Activated T-helper 1 cell treated with anti-CD3 and anti-CD28 coated beads, Interleukin-2, amount 50 U/mL, for 16 hours (primary cell): ENCODE measurements at places on chromosomes 5 and 9.

GRCh38 chr9:85610074-85610860, 131.5 kb downstream of the AGTPBP1 start:
- no peak for DNase-seq

GRCh38 chr5:61683926-61684325, 351.9 kb downstream of the ZSWIM6 start:
- DNase-seq, result no peak

GRCh38 chr9:18618862-18619261, 144.9 kb downstream of the ADAMTSL1 start:
- no peak for DNase-seq

- no peak for DNase-seq
Observed at GRCh38 chr9:135506327-135507103, 6.0 kb downstream of the MRPS2 start.

- no peak for DNase-seq
Observed at GRCh38 chr9:89044881-89045280, 53.6 kb downstream of the S1PR3 start.

DNA sequence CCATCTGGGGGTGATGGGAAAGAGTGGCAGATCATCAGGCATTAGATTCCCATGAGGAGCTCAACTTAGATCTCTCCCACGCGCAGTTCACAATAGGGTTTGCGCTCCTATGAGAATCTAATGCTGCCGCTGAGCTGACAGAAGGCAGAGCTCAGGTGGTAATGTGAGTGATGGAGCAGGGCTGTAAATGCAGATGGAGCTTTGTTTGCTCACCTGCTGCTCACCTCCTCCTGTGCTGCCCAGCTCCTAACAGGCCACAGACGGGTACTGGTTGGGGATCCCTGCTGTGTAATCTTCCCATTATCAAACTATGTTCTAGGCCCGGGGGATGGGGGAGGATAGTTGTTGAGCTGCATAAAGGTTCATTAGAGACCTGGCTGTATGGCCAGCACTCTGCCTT, 58.4 kb downstream of the UGCG start:
- DNase-seq, result no peak

GRCh38 chr5:10250806-10251276, 761 bp downstream of the CCT5 start:
- DNase-seq, result no peak

DNA sequence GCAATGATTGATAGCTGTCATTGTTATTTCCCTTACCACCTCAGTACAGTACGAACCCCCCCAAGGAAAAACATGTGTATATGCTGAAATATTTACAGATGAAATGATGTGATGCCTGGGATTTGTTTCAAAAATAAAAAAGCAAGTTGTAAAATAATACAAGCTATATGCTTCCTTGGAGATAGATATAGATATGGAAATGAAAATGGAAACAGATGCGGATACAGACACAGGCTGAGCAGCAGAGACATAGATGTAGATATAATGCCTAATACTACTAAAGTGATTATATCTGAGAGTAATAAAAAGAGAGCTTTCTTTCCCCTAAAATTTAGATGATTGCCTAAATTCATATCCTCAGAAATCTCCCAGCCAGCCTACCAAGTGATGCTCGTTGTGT, 127.5 kb upstream of the TNPO1 start:
- no peak for DNase-seq

- no peak for DNase-seq
Observed at GRCh38 chr5:105735704-105736103, 1935.0 kb downstream of the EFNA5 start.

DNA sequence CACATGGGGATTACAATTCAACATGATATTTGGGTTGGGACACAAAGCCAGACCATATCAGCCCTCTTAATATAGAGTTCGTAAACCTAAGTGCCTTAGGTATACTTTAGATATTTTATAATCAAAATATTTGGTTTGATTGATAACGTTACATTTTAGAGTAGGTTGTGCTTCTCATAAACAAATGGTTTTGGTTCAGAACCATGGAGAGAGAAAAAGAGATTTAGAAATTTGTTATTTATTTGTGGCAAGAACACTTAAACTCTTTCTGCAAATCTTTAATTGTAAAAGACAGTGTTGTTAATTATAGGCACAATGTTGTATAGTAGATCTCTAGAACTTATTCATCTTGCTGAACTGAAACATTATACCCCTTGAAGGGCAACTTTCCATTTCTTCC, 298.8 kb downstream of the TENT4A start:
- no peak for DNase-seq

GRCh38 chr5:92580814-92581213, 1000.2 kb downstream of the NR2F1-AS1 start:
- DNase-seq, result no peak

GRCh38 chr5:167525004-167525403, 766.4 kb upstream of the WWC1 start:
- DNase-seq, result no peak

DNA sequence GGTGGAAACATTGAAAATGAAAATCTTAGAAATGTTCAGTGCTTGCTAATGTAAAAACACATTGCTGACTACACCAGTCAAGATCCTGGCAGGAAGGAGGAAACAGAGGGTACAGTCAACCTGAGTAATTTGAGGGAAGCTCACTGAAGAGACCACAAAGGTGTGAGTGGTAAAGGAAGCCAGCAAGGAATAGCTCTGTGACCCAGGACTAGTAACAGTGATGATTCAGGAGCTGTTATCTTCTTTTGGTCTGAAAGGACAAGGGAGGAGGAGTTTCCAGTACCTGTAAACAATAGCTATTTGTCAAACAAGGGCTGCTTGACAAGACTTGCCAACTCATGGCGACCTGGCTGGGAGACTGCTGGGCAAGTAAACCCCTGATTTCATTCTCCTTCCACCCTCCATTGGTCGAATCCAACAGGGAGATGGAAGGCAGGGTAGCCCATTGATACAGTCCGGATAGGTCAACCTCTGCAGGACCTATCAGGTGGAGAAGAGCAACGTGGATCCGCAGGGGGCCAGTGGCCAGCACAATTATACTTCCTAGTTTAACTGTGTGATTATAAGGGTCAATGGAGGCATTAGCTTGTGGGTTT, 68.1 kb downstream of the MAMDC2 start:
- no peak for DNase-seq

- DNase-seq, result no peak
Observed at GRCh38 chr5:123134653-123135181, 45.7 kb downstream of the PRDM6 start.

- DNase-seq, result no peak
Observed at GRCh38 chr5:96896806-96897205, 20.5 kb downstream of the ERAP2 start.

GRCh38 chr5:123455095-123455494, 31.9 kb upstream of the CEP120 start:
- no peak for DNase-seq

DNA sequence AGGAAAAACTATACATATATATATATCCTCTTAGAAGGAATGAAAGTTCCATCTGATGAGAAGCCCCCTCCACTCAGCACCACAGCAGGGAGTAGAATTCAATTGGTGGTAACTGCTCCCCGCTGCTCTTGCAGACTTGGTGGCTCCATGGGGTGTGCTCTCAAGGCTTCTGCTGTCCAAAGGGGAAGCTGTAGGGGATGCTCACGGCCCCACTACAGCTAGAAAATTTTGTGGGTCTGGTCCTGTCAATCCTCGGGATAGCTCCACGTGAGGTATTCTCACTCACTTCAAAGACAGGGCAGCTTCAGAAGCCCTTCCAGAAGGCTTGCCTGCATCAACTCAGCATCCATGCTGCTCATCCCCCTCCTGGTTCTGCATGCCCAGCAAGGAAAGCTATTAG, 247.2 kb downstream of the CETN3 start:
- DNase-seq, result no peak

DNA sequence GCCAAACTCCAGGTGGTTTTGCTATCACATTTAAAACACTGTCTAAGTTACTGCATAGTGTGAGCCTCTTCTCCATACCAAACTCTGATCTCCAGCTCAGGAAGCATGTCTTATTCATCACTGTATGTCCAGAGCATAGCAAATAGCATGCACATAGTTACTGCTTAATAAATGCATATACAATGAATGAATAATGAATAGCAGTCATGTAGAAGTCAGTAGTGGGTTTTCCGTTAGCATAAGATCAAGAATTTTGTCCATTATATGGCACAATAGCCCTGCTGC, 329.4 kb downstream of the ARRDC3 start:
- no peak for DNase-seq

DNA sequence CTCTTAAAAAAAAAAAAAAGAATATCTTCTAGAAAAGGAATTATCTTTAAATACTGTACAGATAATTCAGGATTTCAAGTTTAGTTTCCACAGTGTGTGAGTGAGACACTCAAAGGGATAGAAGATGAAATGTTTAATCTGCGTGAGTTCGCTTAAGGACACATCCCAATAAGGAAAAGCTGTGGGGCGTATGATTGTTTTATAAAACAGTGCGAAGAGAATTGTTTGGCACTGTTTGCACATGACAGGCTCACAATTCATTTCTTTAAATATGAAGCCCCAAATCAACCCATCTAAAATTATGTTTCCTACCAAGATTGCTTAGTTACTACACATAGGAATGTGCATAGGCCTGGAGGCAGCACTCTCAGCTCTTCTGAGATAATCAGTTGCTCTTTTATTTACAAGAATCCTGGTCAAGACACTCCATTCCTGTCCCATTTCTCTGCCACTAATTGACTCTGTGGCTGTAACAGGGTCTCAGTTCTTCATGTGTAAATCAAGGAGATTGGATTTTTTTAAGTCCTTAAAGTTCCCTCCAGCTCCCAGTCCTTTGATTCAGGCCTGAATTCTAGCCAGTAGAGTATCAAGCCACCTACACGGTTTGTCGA, 60.1 kb downstream of the BHMT start:
- DNase-seq, result no peak

GRCh38 chr5:59321642-59322041, 571.9 kb downstream of the PDE4D start:
- DNase-seq, result no peak

DNA sequence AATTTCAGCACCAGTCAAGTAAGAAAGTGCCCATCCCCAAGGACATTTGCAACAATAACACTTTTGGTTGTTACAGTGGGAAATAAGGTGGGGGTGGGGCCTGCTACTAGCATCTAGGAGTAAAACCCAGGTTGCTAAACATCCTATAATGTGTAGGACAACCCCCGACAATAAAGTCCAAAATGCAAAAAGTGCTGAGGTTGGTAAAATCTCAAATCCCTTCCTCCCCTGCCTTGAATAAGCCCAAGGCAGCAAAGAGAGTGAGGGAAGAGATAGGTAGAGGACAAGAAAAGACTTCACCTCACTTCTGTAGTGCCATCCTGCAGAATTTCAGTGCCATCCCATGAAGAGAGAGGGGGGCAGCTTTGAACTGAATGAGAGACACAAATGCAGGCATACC, 117.5 kb upstream of the NIPBL start:
- no peak for DNase-seq
